GM04503 (cell line): ENCODE measurements at places on chromosomes 4 and X.

DNA sequence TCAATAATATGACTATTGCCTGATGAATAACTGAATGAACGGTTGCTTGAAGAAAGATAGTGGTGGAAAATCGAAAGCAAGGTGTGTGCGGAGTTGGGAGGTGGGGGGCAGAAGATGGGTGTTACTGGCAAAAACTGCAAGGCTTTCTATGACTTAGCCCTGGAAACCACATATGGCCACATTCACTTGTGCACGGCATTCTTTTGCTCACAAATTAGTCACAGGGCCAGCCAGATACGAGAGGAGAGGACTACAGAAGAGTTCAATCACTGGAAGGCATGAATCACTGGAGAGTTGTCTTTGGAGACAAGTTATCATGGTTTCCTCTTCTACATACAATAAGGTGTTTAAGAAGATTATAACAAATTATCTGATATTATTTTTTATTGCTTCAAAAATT, 626.5 kb upstream of the CPEB2 start:
- no peak for DNase-seq

GRCh38 chr4:153919667-153920066, 130.8 kb upstream of the SFRP2 start:
- DNase-seq, result no peak

DNA sequence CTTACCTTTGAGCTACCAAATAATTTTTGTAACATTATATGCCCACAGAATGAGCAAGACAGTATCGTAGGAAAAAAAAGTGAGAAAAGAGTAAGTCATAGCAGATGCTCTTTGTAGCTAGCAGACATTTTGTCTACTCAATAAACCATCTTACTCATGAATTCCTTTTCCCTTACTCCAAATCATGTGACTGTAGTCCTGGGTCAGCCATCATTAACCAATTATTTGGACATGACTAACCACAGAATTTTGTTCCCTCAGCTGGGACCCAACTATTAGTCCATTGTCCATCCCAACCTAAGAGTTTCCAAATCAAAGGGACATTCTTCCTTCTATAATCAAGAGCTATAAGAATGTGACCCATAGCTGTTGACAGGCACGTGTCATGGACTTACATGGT, 11.4 kb downstream of the UBE2D3 start:
- DNase-seq, result peak; percentile 80

DNA sequence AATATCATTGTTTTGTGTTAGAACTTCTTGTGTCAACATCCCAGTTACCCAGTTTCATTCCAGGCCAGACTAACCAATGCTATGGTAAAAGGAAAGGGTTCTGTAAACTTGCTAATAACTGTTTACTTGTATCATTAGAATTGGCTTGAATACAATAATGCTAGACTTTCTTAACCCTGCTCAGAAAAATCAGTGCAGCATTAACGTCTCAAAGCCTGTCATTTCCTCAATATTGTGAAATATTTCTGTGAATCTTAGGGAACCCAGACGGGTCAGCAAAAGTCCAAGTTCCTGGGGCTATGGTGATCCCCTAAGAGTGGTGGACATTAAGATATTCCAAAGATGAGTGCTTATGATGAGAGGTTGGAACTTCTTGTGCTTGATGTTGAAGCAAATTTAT, 541.2 kb upstream of the MAGEB18 start:
- no peak for DNase-seq

DNA sequence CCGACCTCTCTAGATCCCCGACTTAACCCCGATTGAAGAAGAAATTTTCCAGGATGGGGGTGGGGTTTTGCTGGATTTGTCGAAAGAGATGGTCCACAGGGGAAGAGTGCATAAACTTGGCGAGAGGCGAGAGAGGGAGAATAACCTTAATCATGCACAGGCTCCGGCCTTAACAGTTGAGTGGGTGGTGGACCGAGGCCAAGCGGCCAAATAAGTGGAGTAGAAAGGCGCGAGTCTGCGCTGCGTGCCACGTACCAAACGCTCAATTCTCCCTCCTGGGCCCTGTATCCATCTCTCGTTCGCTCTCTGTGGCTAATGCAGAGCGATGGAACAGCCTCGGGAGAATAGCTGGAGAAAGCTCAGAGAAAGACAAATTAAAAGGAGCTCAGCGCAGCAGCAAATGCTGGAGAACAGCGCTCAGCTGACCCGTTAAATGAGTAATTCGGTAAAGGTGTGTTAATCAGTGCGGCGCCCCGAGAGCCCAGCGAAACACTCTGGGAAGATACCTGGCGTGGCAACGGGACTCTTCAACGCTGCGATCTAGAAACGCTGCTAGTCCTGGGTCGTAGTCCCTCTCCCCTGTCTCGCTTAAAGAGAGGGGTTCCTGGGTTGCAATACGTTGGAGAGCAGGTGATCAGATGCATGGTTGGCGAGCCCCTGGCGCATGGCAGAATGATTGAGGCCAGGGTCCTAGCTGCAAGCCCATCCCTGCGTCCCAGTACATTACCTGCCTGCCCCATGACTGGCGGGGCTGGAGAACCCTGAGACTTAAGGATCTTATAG, 887 bp upstream of the IL1RAPL2 start:
- no peak for DNase-seq
